Endothelial cell of umbilical vein (primary cell): ENCODE measurements at places on chromosomes 16 and 17. TPM values are rescaled to one million over a fixed set of nuclear protein-coding genes. Genes with fewer than 3 reads are reported as not detected.

The MBTPS1 gene
- total RNA-seq = 93.0 and 99.6 TPM in 2 replicates

The QRICH2 gene
- total RNA-seq = 7.2 and 9.6 TPM in 2 replicates

The GSPT1 gene
- total RNA-seq = 137 and 152 TPM in 2 replicates

GRCh38 chr16:88833086-88833485 is 21.4 kb upstream of the APRT start:
- no peaks in the 10 kb centered on the region for H3K27me3 ChIP-seq
- H3K27ac ChIP-seq = no peak overlapping the region
- peaks cover 3% of the 10 kb centered on the region for H3K36me3 ChIP-seq
- no peak for DNase-seq
- no peaks in the 10 kb centered on the region for H3K4me1 ChIP-seq
- H3K4me3 ChIP-seq = no peak overlapping the region

DNA sequence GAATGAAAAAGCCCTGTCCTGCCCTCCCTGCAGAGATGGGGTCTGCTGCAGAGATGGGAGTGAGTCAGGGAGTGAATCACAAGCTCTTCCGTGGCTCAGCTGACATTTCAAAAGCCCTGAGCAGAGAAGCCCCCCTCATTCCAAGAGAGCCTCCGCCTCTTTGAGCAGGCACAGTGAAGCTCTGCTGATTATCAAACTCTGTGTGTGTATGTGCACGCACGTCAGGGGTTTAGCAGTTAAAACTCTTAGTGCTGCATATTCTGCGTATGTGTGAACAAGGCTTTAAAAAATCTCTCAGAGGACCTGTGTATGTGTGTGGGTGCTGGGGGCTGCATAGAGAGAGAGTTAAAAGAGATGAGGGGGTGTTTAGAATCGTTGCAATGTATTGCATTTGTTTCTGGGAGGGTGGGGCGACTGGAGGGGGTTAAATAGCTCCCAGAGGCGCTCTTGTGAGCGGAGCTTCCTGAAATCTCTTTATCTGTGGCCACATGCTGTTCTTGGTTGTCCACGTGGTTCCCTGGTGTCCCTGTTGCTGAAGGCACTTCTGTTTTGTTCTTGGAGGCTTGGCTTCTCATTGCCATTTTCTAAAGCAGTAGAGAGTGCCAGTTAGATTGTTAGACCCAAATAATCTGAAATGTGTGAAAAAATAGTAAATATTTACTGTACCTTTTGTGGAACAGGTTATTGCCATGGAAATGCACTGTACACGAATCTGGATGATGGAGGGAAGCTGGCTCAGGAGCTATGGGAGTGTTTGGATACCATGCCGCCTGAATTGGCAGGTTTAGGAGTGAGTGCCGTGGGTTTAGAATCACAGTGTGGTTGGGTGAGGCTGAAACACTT is 116.6 kb downstream of the PRKCB start:
- no peak for DNase-seq
- no peaks in the 10 kb centered on the region for H3K4me1 ChIP-seq
- H3K27ac ChIP-seq = no peak overlapping the region
- no peak overlapping the region for H3K4me3 ChIP-seq

DNA sequence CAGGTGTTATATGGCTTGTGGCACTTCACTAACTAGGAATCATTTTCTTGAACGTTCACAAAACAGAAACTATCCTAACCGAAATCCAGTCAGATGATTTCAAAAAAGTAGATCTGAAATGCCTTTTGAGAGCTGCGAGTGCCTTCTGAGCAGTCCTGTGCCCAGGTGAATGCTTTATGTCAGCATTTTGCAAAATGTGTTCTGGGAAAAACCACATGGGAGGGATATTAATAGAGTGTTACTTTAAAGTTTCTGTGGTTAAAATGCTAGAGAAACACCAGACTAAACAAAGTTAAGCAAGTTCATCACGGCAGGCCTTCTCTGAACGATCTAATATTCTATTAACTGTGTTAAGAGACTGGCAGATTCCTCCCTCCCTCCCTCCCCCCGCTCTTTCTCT is 15.8 kb upstream of the RGS9 start:
- H3K27me3 ChIP-seq = no peaks in the 10 kb centered on the region
- H3K27ac ChIP-seq = no peak overlapping the region
- H3K36me3 ChIP-seq = no peaks in the 10 kb centered on the region
- H3K4me3 ChIP-seq = no peak overlapping the region

- no peak overlapping the region for H3K27ac ChIP-seq
- no peaks in the 10 kb centered on the region for H3K4me1 ChIP-seq
- H3K36me3 ChIP-seq = no peaks in the 10 kb centered on the region
- H3K27me3 ChIP-seq = peaks cover 2% of the 10 kb centered on the region
- DNase-seq = no peak
Measured at GRCh38 chr16:88541831-88542616, 28.2 kb upstream of the ZC3H18 start.

- H3K4me1 ChIP-seq = peaks cover 5% of the 10 kb centered on the region
- no peak overlapping the region for H3K27ac ChIP-seq
- no peaks in the 10 kb centered on the region for H3K36me3 ChIP-seq
- DNase-seq = no peak
- H3K4me3 ChIP-seq = no peak overlapping the region
- no peaks in the 10 kb centered on the region for H3K27me3 ChIP-seq
Measured at GRCh38 chr17:18015593-18015992, 23.4 kb downstream of the ATPAF2 start.
